ENCODE measurements at places on chromosomes 7 and 10.

DNA sequence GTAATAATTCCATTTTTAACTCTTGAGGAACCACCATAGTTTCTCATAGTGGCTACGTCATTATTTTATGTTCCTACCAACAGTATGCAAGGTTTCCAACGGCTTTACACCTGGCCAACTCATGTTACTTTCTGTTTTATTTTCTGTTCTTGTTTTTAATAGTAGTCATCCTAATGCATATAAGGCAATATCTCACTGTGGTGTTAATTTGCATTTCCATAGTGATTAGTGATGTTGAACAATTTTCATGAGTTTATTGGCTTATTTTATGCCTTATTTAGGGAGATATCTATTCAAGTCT lies 465.5 kb upstream of the KLF6 start:
- DNase-seq = no peak

DNA sequence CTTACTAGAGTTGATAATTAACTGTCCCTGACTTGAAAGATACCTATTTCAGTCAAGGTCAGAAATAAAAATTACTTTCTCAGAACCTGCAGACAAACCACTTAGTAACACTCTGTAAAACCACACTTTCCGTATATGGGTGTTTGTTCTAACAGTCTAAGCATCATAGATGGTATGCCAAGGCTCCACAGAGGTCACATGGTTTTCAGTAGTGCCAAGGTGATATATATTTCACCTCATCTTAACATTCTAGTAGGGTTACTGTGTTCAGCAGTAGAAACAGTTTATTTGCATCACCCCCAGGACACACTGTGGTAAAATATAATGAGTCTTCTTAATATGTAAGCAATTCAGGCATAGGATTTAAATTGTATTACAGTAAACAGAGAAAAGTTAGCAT lies 61.5 kb downstream of the KCND2 start:
- DNase-seq = no peak

DNA sequence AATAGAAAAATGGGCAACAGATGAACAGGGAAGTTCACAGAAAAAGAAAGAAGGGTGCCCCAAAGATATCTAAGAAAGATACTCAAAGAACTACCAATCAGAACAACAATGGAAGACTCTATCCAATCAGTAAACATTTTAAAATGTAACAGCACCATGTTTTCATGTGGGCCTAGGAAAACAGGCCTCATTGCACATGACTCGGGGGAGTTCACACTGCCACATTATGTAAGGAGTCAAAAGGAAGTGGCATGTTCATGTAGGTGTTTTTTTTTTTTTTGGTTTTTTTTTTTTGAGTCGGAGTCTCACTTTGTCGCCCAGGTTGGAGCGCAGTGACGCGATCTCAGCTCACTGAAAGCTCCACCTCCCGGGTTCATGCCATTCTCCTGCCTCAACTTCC lies 132.2 kb downstream of the USP6NL start:
- DNase-seq = no peak

- no peak for DNase-seq
Measured at GRCh38 chr7:71430246-71430645, 298.3 kb downstream of the GALNT17 start.

Data from GM03348 (cell line).